ENCODE measurements at places on chromosomes 16 and 17.
A peak's percentile ranks its signal among the peaks of the same experiment; 100 is the strongest.

DNA sequence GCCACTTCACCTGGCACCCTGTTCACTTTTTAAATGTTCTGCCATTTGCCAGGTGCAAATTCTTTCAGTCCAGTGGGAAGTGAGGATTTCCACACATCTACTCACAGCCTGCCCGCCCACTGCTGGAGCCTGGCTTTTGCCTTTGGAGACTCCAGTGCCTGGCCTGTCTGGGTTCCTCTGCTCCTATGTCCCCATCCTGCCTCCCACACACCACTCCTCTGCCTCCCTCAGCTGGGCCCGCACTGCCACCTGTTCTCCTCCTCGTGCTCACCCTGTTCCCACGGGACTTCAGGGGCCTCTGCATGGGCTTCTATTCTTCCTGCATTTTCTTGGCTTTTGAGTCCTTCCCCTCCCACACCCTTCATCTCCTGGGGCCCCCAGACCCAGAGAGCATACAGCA, 7.9 kb upstream of the NDRG4 start:
- DNase-seq, result no peak

DNA sequence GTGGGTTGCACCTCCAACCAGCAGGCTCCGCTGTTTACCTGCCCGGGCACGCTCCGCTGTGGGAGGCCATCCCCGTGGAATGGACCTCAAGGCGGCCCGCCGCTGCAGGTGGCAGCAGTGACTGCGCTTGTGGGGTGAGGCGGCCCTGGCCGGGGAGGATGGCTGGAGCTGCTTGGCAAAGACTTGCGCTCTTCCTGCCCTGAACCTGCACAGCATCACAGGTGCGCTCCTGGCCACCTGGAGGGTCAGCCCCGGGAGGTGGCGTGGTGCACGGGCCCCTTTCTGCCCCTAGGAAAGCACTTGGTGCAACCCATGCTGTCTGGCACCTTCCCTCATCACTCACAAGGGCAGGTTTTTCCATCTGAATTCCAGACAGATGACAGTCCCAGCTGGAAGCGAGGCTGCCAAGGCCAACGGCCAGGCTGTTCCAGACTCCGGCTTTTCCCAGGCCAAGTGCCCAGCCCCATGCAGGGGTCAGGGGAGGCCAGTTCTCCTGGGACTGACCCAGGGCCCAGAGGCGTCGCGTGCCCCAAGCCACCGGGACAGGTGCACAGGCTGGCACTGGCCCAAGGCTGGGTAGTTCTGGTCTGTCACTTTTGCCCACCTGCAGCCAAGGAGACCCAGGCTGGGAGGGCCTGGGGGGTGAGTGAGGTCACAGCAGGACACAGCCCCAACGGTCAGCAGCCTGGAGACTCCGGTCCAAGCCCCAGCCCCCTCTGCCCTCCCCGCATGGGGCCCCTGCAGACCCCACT, 13.3 kb downstream of the UTS2R start:
- peak; percentile 29 for DNase-seq

GRCh38 chr17:75456039-75456416, 407 bp upstream of the TMEM94 start:
- no peak for DNase-seq

GRCh38 chr17:67180275-67180674, 64.7 kb downstream of the HELZ start:
- DNase-seq, result no peak

DNA sequence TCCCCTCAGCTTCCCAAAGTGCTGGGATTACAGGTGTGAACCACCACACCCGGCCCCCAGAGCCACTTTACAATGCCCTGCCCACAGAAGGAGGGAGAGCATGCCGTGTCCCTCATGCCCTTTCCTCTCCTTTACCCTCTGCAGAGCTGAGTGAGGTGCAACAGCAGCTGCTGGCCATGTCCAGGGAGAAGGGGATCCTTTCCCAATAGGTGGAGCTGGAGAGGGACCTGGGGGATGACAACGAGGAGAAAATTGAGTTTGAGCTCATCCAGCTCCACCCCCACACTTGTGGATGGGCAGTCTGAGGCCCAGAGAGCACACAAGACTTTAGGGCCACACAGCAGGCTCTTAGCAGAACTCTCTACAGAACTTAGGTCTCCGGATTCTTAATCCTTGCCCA, 7.9 kb upstream of the GSDMA start:
- no peak for DNase-seq

DNA sequence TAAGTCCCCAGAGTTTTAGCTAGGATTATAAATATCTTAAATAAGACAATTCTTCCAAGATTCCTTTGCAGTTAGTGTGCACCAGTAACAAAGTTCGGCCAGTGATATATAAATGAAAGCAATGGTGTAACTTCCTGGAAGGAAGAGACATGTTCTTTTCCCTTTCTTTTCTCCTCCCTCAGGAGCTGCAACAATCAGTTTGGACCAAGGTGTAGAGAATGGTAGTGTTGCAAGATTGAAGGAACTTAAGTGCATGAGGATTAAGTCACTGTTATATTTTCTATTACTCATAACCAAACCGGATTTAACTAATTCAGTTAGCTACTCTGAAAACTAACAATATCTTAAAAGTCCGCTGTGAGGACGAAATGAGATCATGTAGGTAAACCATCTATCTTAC, 68.9 kb upstream of the KCNJ16 start:
- DNase-seq, result no peak

- no peak for DNase-seq
Measured at GRCh38 chr16:54405478-54405877, 118.9 kb upstream of the IRX3 start.

GRCh38 chr17:18963126-18964017, 11.4 kb downstream of the SLC5A10 start:
- DNase-seq, result peak; percentile 17

Data from fibroblast of skin of scalp (primary cell).